Left lung (tissue), 14 donors: ENCODE measurements at places on chromosomes 2 and 18. TPM values are rescaled to one million over a fixed set of nuclear protein-coding genes. Genes with fewer than 3 reads are reported as not detected.

The ABCG5 gene
- total RNA-seq, result not detected

The SLC11A1 gene
- total RNA-seq, result 98.2 TPM

DNA sequence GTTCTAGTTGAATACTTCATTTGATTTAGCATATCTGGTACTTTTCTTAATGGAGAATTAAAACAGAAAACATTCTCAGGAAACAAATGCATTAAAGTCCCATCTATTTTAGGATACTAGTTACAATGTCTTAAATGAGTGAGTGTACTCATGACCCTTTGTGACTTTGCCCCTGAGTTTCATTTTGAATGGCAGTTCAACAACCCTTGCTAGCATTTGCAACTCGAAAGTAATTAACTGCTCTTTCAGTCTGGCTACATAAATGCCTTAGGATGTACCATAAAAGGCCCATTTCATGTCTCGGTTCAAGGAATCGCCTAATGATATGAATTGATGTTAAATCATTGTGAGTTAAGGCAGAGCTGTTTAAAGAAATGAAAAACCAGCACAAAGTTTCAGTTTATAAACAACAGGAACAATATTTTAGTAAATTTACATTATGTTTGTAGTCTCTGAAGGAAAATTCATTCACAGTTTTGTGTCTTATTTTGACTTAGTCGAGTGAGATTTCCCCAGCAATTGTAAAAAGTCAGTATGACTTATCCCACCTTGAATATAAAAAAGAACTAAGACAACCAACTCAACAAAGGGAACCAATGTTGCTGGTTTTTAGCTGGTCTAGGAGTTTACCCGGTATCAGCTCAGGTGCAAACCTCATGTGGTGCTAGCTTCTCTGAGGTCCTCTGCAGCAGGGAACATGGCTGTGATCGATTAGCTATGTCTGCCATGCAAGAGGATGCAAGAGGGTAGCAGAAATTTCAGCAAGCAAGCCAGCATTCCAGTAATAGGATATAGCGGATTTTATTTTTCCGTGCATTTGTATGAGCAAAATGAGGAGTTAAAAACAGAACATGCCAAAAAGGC lies 386.2 kb downstream of the PTPRM start:
- H3K36me3 ChIP-seq, result no peaks in the 10 kb centered on the region
- H3K27ac ChIP-seq, result no peak overlapping the region
- no peaks in the 10 kb centered on the region for H3K4me1 ChIP-seq
- no peak for DNase-seq
- H3K4me3 ChIP-seq, result no peak overlapping the region

The SEPTIN2 gene
- 320 TPM for total RNA-seq

The SF3B6 gene
- 69.0 TPM for total RNA-seq

- H3K36me3 ChIP-seq, result no peaks in the 10 kb centered on the region
- no peaks in the 10 kb centered on the region for H3K4me1 ChIP-seq
- no peaks in the 10 kb centered on the region for H3K27me3 ChIP-seq
Observed at GRCh38 chr2:169193618-169194017, 124.3 kb downstream of the DHRS9 start.

DNA sequence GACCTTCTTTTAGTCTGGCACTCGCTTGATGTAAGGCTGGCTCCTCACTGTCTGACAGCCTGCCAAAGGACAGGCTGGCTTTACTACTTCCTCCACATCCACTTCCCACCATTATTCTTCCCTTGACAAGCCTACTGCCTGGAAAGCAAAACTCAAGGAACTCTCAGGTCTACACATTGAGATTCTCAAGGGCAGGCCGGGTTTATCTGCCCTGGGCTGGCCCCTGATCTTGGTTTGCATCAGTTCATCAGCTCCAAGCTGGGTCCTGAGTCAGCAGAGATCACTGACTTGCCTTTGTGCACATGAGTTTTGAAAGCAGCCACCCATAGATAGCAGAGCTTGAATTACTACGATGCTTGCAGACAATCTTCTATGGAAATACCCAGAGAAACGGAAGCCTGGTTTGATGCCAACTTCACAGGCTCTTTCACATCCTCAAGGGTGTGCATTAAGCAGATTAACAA lies 53.9 kb downstream of the KCTD18 start:
- H3K4me1 ChIP-seq, result no peaks in the 10 kb centered on the region
- peaks cover 7% of the 10 kb centered on the region for H3K36me3 ChIP-seq
- H3K27me3 ChIP-seq, result no peaks in the 10 kb centered on the region
- no peak overlapping the region for H3K27ac ChIP-seq
- H3K4me3 ChIP-seq, result no peak overlapping the region
- DNase-seq, result no peak

GRCh38 chr2:141341444-141341843 lies 789.4 kb downstream of the LRP1B start:
- no peak overlapping the region for H3K27ac ChIP-seq
- H3K27me3 ChIP-seq, result no peaks in the 10 kb centered on the region
- no peaks in the 10 kb centered on the region for H3K36me3 ChIP-seq
- no peaks in the 10 kb centered on the region for H3K4me1 ChIP-seq

The EPB41L5 gene
- 36.2 TPM for total RNA-seq

The NCKAP5 gene
- 4.0 TPM for total RNA-seq

DNA sequence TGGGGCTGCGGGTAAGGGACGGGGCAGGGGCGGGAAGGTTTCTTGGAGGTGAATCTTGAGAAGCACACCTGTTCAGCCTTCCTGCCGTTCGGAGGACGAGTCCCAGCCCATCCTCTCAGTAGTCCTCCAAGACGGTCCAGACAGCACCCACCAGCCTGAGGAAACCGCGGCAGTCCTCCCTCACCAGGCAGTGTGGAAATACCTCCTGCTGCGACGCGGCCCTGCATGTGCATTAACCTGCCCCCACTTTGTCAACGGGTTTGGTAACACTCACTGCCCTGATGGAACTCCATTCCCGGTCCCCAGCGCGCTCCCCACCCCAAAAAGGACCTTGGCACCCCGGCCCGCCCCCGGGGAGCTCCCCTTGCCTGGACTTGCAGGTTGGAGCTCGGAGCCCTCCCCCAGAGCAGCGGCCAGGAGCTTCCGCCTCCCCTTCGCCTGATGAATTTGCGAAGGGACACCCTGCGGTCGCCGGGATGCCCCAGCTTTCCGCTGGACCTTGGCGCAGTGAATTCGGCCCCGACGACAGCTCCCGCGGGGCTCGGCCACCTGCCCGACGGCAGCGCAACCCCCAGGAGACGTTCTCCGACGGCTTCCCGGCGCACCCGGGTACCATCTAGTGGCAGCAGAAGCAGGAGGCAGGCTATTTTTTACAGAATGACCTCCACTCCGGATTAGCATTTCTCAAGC lies 31.5 kb downstream of the ACVR1C start:
- H3K4me1 ChIP-seq, result no peaks in the 10 kb centered on the region
- peak overlapping the region; percentile 6 for H3K4me3 ChIP-seq
- no peaks in the 10 kb centered on the region for H3K36me3 ChIP-seq
- H3K27me3 ChIP-seq, result no peaks in the 10 kb centered on the region
- DNase-seq, result no peak
